CD4-positive, alpha-beta T cell treated with Interleukin-21 for 1 hour (primary cell): ENCODE measurements at places on chromosomes 1 and 21.

GRCh38 chr1:20430355-20431175 lies 55.4 kb downstream of the CAMK2N1 start:
- peak; percentile 25 for DNase-seq

GRCh38 chr1:159889821-159890252 lies 10.1 kb downstream of the CFAP45 start:
- no peak for DNase-seq

GRCh38 chr1:33410091-33410701 lies 20.7 kb downstream of the PHC2 start:
- no peak for DNase-seq

- peak; percentile 45 for DNase-seq
These were observed 48.5 kb upstream of the ACOT11 start for GRCh38 chr1:54499360-54500106.

DNA sequence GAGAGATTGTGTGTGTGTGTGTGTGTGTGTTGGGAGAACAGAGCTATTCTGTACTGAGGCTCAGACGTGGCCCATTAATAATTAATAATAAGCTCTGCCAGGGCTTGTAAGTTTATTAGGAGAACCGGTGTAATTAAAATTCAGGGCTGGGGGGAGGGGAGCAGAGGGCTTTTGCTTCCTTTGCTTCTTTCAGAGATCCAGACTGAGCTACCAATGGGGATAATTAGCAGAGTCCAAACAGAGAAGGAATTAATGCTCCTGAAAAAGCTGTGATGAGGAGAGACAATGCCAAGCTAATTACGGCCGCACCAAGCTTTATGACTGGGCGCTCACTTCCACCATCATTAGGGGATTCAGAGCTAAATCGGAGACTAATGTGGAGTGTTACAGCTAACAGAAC lies 4.5 kb downstream of the SYT6 start:
- no peak for DNase-seq

- peak; percentile 16 for DNase-seq
These were observed 953 bp downstream of the PTPRU start for GRCh38 chr1:29237129-29237821.

- no peak for DNase-seq
These were observed 272.0 kb downstream of the HHIPL2 start for GRCh38 chr1:222275729-222276465.

DNA sequence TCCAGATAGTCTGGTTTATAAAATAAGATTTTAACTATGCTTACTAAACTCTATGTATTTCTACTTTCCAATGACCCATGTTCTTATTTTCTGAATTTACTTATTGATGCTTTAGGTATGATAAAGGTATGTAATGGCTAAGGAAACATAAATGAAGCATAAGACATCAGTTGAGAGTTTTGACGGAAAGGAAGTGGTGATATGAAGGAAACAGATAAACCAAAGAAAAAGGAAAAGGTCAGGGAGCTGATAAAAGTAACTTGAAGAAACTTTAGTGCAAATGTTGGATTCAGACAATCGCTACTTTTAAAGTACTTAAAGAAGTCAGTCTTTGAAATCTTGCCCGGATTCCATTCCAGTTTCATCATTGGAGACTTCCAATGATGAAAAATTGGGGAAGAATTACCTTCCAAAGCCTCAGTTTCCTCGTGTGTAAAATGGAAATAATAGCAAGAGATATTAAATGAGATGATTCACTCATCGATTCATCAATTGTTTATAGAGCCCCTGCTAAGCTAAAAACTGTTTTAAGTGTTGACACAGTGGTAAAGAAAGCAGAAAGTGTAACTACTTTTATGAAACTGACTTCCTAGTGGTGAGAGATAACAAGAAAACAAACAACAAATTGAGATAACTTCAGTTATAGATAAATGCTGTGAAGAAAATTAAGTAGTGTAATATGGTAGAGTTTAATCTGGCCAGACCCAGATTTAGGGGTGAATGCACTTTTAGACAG lies 10.6 kb downstream of the PTPRC start:
- peak; percentile 42 for DNase-seq

DNA sequence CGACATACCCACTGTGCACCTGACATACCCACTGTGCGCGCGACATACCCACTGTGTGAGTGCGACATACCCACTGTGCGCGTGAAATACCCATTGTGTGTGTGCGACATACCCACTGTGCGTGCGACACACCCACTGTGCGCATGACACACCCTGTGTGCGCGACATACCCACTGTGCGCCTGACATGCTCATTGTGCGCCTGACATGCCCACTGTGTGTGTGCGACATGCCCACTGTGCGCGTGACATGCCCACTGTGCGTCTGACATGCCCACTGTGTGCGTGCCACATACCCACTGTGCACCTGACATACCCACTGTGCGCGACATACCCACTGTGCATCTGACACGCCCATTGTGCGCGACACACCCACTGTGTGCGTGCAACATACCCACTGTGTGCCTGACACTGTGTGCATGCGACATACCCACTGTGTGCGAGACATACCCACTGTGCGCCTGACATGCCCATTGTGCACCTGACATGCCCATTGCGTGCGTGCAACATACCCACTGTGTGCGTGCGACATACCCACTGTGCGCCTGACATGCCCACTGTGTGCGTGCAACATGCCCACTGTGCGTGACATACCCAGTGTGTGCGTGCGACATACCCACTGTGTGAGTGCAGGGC lies 2.5 kb upstream of the RRP1 start:
- DNase-seq: no peak

DNA sequence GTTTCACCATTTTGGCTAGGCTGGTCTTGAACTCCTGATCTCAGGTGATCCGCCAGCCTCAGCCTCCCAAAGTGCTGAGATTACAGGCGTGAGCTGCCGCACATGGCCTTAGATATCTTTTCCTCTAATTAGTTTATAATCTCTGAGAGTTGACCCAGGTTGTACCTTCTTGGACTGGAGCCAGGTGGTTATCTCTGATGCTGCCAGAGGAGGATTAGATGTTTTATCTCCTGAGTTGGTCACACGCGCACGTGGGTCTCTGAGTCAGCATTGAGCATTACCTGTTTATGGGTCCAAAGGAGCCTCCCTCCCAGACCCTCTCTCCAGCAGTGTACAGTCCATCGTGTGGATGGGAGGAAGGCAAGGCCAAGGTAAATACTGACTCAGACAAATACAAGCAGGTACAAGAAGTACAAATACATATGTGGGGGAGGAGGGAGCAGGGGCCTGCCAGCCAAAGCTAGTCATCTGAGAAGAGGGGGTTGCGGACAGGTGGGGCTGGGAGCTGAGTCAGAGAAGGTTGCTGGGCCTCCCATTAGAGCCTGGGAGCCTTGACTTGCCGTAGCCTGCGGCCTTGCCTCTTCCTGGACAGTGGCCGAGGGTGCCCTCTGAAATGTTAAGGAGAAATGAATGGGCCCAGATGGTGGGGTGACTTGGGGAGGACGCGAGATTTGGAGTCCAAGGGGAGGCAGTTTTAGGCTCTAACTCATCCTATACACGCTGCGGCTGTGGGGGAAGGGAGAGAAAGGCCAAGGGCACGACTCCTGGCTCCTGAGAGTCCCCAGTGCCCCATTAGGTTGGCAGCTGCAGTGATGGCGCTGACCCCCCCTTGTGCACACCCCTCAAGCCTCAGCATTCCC lies 13.1 kb downstream of the IL6R start:
- DNase-seq: no peak

DNA sequence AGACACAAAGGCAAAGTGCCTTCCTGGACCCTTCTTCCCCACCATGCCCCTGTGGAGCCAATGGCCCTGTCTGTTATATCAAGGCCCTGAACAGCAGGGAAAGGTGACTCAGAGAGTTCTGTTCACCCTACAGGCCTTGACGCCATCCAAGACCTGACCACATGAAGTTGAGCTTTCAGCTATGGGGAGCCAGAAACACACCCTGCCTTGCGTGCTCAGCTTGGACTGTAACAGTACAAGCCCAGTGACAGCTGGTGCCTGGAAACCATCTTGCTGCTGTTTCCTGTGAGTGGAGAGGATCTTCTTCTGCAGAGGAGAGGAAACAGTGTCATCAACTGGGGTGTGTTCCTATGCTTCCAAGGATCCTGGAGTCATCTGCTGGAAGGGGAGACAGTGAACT lies 165.0 kb upstream of the IRF2BP2 start:
- DNase-seq: no peak

- DNase-seq: no peak
These were observed 1.1 kb upstream of the NFIA start for GRCh38 chr1:61081144-61081685.

DNA sequence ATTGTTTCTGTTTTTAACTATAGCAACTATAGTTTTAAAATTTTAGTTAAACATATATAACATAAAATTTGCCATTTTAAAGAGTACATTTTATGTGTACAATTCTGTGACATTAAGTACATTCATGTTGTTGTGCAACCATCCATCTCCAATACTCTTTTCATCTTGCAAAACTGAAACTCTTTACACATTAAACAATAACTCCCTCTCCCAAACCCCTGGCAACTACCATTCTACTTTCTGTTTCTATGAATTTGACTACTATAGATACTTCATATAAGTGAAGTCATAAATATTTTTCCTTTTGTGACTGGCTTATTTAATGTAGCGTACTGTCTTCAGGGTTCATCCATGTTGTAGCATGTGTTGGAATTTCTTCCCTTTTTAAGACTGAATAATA lies 25.9 kb downstream of the PCBP3 start:
- DNase-seq: no peak
